ENCODE measurements at places on chromosomes 2 and 18.

DNA sequence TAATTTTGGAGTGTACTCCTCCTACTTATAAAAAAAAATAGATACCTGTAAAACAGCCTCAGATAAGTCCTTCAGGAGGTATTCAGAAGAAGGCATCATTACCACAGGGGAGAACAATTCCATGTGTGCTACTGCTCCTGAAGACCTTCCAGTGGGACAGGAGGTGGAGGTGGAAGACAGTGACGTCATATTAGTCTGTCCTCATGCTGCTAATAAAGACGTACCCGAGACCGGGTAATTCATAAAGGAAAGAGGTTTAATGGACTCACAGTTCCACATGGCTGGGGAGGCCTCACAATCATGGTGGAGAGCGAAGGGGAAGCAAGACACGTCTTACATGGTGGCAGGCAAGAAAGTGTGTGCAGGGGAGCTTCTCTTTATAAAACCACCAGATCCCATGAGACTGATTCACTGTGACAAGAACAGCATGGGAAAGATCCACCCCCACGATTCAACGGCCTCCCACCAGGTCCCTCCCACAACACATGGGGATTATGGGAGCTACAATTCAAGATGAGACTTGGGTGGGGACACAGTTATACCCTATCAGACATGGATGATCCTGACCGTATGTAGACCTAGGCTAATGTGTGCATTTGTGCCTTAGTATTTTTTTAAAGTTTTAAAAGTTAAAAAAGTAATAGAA, 98.4 kb downstream of the NDUFA10 start:
- no peak for DNase-seq

DNA sequence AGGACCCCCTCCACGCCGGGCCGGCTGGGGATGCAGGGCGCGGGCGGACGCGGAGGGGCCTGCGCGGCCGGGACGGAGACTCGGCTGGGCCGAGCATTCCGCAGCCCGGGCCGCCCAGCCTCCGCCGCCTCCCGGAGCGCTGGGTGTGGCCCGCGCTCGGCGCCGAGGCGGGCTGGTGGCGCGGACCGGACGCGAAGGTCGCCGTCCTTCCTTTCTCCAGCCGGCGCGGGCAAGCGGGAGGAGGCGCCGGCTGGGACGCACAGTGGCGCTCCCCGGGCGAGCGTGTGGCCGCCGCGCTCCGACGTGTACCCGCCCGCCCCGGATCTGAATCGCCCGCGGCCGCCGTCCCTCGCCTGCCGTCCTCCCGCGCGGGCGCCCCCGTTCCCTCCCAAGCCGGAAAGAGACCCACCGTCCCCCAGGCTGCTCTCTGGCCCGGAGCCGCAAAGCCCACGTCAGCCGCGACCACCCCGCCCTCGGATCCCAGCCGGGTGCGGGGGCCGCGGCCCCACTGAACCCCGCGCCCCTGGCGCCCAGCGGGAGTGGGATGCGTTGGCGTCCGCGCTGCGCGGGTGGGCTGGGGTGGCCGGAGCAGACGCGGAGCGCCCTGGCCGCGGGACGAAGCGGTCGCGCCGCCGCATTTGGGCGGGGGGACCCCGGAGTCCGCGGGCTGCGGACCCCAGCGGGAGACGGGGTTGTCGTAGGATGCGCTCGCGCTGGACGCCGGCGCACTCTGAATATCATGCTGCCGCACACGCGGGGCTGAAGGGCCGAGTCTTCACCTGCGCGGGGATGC, 634 bp downstream of the SPATS2L start:
- DNase-seq: no peak

DNA sequence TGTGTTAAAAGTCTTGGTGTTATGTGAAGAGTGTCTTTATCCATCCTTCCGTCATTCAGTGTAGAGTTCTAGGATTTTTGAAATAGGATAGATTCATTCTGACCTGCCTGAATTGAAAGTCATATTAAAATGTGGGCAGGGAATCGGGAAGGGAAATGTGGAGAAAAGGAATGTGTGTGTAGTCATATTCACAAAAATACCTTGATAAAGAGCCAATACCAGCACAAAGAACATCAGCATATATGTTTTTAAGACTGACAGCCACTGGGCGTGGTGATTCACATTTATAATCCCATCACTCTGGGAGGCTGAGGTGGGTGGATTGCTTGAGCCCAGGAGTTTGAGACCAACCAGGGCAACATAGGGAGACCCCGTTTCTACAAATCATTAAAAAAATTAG, 188.1 kb downstream of the CAMKMT start:
- DNase-seq: no peak

DNA sequence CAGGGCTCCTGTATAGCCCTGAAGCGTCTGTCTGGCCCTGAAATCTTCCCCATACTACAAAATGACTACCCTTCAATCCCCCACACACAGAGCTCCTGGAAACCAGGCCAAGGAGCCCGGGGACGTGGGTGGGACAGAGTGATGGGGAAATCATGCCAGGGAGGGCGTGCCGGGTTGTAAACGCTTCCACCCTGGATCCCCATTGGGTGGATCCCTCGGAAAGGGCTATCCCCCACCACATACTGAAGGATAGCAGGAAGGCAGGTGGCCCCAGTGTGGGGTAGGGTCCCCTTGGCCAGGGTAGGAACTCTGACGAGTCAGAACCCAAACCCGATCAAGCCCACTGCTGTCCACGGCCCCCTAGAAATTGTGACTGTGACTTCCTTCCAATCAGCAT, 91.7 kb downstream of the INHBB start:
- no peak for DNase-seq

GRCh38 chr2:8418721-8419120, 263.1 kb upstream of the ID2 start:
- no peak for DNase-seq

GRCh38 chr2:106039634-106040315, 154.3 kb downstream of the UXS1 start:
- no peak for DNase-seq

DNA sequence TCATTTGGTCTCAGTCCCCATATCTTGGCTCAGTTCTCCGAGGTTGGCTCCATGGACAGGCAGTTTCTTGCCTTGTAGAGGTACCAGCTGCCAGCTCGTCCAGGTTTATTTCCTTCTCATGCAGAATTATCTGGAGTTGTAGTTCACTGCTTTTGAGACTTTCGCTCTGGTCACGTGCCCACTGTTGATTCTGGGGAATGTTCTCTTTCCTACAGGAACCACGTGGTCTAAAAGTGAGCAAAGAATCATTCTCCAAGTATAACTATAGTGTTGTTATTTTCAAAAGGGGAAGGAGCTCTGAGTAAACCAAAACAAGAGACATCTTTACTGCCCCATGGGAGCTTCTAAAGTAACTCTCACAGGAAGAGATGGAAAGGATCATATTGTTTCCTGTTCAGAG, 41.2 kb upstream of the RAB27B start:
- no peak for DNase-seq

DNA sequence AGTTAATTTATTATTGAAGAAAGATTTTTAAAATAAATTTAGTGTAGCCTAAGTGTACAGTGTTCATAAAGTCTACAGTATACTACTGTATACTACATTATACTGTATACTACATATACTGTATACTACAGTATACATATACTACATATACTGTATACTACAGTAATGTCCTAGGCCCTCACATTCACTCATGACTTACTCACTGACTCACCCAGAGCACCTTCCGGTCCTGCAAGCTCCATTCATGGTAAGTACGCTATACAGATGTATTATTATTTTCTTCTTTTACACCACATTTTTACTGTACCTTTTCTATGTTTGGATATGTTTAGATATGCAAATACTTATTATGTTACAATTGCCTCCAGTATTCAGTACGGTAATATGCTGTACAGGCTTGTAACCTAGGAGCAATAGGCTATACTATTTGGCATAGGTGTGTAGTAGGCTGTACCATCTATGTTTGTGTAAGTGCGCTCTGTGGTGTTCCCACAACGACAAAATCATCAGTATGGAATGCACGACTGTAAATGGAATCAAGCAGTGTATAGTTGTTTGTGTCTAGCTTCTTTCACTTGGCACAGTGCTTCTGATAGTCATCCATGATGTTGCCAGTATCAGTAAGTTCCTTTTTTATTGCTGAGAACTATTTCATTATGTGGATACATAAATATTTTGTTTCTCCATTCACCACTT, 245.7 kb downstream of the MTX2 start:
- no peak for DNase-seq
